Type B pancreatic cell (in vitro differentiated cells): ENCODE measurements at places on chromosomes 2 and 18. TPM values are rescaled to one million over a fixed set of nuclear protein-coding genes. Genes with fewer than 3 reads are reported as not detected.

GRCh38 chr2:127413782-127414637 lies 4.2 kb upstream of the PROC start:
- H3K36me3 ChIP-seq, result no peaks in the 10 kb centered on the region
- H3K27ac ChIP-seq, result peak overlapping the region; percentile 7
- peaks cover 25% of the 10 kb centered on the region for H3K4me1 ChIP-seq

- peaks cover 29% of the 10 kb centered on the region for H3K4me1 ChIP-seq
- peaks cover 18% of the 10 kb centered on the region for H3K27me3 ChIP-seq
- H3K36me3 ChIP-seq, result no peaks in the 10 kb centered on the region
- DNase-seq, result no peak
- H3K27ac ChIP-seq, result no peak overlapping the region
Observed at GRCh38 chr2:176589287-176589686, 320.0 kb downstream of the MTX2 start.

The FOXI3 gene
- 1.1 and 2.2 TPM in 2 replicates for total RNA-seq

DNA sequence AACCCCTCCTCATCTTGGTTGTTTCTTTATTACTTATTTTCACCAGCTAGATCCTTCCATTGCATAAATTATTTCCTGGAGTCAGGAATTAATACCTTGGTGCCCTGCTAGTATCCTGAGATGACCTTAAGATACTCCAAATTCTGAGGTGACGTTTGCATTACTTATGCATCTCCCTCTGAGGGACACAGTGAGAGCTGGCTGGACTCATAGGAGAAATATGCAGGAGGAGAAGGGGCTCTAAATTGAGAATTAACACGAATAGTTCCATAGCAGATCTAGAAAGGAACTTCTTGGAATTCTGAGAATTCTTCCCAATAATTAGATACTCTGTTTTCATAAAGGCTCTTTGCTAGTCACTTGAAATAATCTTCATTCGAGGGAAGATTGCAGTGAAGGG lies 310.6 kb upstream of the ZEB2 start:
- no peak overlapping the region for H3K27ac ChIP-seq
- no peak overlapping the region for H3K4me3 ChIP-seq
- peaks cover 3% of the 10 kb centered on the region for H3K27me3 ChIP-seq
- H3K4me1 ChIP-seq, result no peaks in the 10 kb centered on the region

The CBLN2 gene
- 4.7 and 6.2 TPM in 2 replicates for total RNA-seq
